ENCODE measurements at places on chromosomes 2 and 18. TPM values are rescaled to one million over a fixed set of nuclear protein-coding genes. Genes with fewer than 3 reads are reported as not detected.

Gene LRP2
- 0.37 TPM for total RNA-seq

Gene IL1RL2
- total RNA-seq, result 1.9 TPM

Gene ZNF385B
- total RNA-seq, result not detected

Gene PLGLB2
- total RNA-seq, result 2.6 TPM

Gene NOSTRIN
- total RNA-seq, result not detected

Gene SP5
- total RNA-seq, result 1.4 TPM

Gene EMILIN1
- total RNA-seq, result 1.0 TPM

Gene GFPT1
- total RNA-seq, result 46.3 TPM

Gene DHRS9
- total RNA-seq, result 6.3 TPM

Gene CFAP65
- total RNA-seq, result not detected

Gene ITPRIPL1
- total RNA-seq, result 28.0 TPM

Gene BCL2
- total RNA-seq, result 133 TPM

Gene GULP1
- not detected for total RNA-seq

Gene HRH4
- total RNA-seq, result 0.16 TPM

Gene TEKT4
- not detected for total RNA-seq

- H3K36me3 ChIP-seq, result peaks cover 7% of the 10 kb centered on the region
- no peak for DNase-seq
- H3K27ac ChIP-seq, result peak overlapping the region; percentile 88
- no peaks in the 10 kb centered on the region for H3K27me3 ChIP-seq
- peak overlapping the region; percentile 44 for H3K4me3 ChIP-seq
- H3K4me1 ChIP-seq, result peaks cover 93% of the 10 kb centered on the region
These were observed 25.8 kb downstream of the CTLA4 start for GRCh38 chr2:203893401-203893800.

- H3K4me3 ChIP-seq, result no peak overlapping the region
- no peak for DNase-seq
- peaks cover 5% of the 10 kb centered on the region for H3K4me1 ChIP-seq
- H3K27me3 ChIP-seq, result peaks cover 29% of the 10 kb centered on the region
These were observed 657.0 kb downstream of the ARHGAP15 start for GRCh38 chr2:143786026-143786765.

DNA sequence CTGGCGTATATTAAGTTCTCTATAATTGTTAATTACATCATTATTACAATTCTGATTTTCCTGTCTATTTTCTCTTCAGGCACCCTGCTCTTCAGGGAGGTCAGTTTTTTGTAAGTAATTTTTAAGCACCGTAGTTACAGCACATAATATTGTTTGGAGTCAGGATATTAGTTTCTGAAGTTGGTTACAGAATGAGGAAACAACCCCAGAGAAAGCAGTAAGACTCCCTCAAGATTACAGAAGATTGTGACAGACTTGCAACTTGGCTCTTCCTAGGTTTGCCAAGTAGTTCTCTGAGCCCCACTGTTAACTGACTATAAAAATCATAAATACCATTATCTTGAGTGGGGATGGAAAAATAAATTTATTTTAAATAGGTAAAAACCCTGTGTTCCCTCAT is 921 bp downstream of the RPE start:
- DNase-seq, result no peak
- peak overlapping the region; percentile 87 for H3K4me3 ChIP-seq
- peaks cover 59% of the 10 kb centered on the region for H3K4me1 ChIP-seq
- no peaks in the 10 kb centered on the region for H3K27me3 ChIP-seq

DNA sequence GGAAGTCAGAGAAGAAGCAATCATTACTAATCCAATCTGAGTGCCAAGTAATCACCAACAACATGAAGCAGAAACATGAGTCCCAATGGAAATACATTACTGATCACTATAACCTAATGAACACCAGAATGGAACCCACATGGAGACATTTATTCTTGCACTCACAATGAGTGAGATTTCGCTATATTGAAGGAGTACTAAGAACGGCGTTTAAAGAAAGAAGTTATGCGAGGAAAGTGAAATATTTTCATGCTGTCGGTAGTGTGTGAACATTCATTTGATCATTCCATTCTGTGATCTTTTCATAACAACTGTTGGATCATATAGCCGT is 181.1 kb downstream of the IRS1 start:
- no peak for DNase-seq
- no peaks in the 10 kb centered on the region for H3K4me1 ChIP-seq
- H3K36me3 ChIP-seq, result no peaks in the 10 kb centered on the region
- no peak overlapping the region for H3K27ac ChIP-seq
- peaks cover 13% of the 10 kb centered on the region for H3K27me3 ChIP-seq

DNA sequence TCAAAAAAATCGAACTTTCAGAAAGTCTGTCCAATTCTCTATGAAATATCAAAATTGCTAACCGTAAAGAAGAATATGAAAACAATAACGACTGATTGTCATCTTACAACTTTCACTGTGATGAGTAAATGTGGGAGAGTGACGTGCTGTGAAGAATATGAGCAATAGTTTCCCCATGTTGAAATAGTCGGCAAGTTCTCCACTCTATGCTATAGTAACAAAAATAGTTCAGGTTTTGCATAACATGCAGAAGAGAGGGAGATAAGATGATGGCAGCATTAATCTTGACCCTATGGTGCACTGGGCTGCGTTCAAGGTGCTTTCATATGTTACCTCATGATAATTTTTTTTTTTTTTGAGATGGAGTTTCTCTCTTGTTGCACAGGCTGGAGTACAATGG is 196.8 kb upstream of the CYRIA start:
- H3K36me3 ChIP-seq, result no peaks in the 10 kb centered on the region
- H3K27me3 ChIP-seq, result no peaks in the 10 kb centered on the region
- DNase-seq, result no peak
- H3K27ac ChIP-seq, result no peak overlapping the region

GRCh38 chr2:6309415-6310255 is 556.1 kb downstream of the CMPK2 start:
- no peaks in the 10 kb centered on the region for H3K27me3 ChIP-seq
- H3K4me3 ChIP-seq, result no peak overlapping the region
- H3K4me1 ChIP-seq, result no peaks in the 10 kb centered on the region
- DNase-seq, result no peak
- H3K36me3 ChIP-seq, result no peaks in the 10 kb centered on the region
- H3K27ac ChIP-seq, result no peak overlapping the region

DNA sequence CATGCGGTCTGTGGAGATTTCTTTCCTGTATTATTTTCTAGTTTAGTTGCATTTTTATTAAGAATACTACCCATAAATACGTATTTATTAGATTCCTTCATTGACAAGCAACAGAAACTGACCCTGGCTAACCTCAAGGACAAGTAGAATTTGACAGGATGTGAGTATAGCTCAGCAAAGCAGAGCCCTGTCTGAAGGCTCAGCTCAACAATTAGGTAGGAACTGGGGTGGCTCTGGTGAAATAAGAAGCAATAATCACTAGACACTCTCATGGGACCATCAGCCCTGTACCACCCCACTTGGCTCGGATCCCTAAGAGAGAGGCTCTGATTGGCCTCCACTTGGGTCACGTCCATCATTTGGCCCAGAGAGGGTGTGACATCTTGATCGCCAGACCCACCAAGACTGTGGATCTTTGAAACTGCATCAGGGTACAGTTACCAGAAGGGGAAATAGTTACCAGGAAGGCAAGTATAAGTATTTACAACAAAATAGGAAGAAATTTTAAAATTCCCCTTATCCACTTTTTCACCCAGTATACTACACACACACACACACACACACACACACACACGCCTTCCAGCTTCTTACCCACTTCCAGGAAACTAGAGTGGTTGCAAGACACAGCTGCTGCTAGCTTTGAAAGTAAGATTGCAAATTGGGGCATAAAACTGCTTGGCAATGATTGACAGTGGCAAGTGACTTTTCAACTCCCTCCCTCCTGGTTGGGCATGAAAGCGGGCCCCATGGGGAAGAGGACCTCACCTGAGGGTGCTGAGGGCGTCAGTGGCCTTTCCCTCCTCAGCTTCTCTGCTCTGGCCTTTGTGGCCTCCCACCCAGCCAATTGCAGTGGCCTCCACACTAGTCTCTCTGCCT is 41.8 kb downstream of the KCTD18 start:
- peak; percentile 21 for DNase-seq
- peak overlapping the region; percentile 92 for H3K27ac ChIP-seq
- peak overlapping the region; percentile 80 for H3K4me3 ChIP-seq
- no peaks in the 10 kb centered on the region for H3K27me3 ChIP-seq
- peaks cover 65% of the 10 kb centered on the region for H3K4me1 ChIP-seq

GRCh38 chr2:52572469-52572894 is 1195.1 kb upstream of the CHAC2 start:
- no peak overlapping the region for H3K4me3 ChIP-seq
- no peaks in the 10 kb centered on the region for H3K27me3 ChIP-seq
- H3K36me3 ChIP-seq, result peaks cover 6% of the 10 kb centered on the region
- no peaks in the 10 kb centered on the region for H3K4me1 ChIP-seq

GRCh38 chr18:28457784-28458183 is 280.9 kb upstream of the CDH2 start:
- H3K36me3 ChIP-seq, result no peaks in the 10 kb centered on the region
- no peak overlapping the region for H3K27ac ChIP-seq
- H3K27me3 ChIP-seq, result no peaks in the 10 kb centered on the region
- no peak overlapping the region for H3K4me3 ChIP-seq
- no peaks in the 10 kb centered on the region for H3K4me1 ChIP-seq
- DNase-seq, result no peak

DNA sequence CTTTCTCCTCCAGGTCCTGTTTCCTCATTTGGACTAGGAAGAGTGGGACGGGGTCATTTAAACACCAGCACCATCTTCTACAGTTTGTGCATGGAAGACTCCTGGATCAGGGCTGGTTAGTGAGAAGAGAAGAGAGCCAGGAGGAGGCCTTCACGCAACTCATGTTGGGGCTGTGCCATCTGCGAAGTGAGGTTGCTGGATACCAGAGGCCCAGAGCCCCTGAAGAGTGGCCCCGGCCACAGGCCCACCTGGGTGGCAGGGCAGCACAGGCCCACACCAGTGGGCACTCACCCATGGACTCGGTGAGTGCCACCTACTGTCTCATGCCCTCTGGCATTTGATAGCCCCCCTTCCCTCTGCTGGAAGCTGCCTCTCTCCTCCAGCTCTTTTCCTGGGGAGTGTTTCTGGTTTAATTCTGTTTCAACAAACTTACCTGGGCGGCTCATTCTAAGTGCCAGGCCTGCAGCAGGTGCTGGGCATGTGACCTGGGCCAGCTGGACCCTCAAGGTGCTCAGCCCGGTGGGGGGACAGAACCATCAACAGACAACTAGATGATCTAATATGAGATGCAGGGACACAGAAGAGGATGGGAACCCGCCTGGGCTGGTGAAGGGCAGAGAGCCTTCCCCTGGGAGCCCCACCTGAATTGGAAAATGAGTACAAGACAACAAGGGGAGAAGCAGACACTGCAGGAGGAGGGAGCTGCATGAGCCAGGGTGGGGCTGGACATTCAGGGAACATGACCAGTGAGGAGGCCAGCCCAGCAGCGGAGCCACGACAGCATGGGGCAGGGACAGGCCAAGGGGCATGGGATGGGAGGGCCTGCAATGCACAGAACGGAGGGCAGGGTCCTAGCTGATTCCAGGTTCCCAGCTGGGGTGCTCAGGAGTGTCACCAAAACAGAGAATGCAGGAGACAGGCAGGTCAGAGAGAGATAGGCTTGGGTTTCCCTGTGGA is 70.6 kb downstream of the MARCO start:
- H3K36me3 ChIP-seq, result no peaks in the 10 kb centered on the region
- no peak overlapping the region for H3K27ac ChIP-seq
- H3K27me3 ChIP-seq, result peaks cover 22% of the 10 kb centered on the region
- no peak for DNase-seq
- H3K4me3 ChIP-seq, result no peak overlapping the region

GRCh38 chr2:208153156-208153555 is 7.2 kb upstream of the CRYGB start:
- no peak overlapping the region for H3K27ac ChIP-seq
- no peak overlapping the region for H3K4me3 ChIP-seq
- no peaks in the 10 kb centered on the region for H3K27me3 ChIP-seq
- DNase-seq, result no peak
- no peaks in the 10 kb centered on the region for H3K4me1 ChIP-seq

DNA sequence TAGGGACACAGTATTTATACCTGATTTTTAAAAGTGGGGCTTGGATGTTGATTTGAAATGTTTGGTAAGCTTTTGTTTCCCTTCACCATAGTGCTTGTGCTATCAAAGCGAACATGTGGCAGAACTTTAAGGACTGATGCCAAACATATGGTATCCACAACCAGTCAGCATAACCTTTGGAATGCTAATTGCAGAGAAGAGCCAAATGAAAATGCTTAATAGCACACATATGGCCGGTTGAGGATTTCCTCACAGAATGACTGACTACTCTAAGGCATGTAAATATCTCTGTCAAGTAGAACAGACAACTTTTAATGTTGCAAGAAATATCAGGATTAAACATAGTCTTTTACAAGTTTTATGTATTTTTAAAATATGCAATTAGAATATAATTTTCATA is 120.9 kb upstream of the COL3A1 start:
- no peak overlapping the region for H3K27ac ChIP-seq
- H3K4me3 ChIP-seq, result no peak overlapping the region
- no peaks in the 10 kb centered on the region for H3K4me1 ChIP-seq
- no peaks in the 10 kb centered on the region for H3K36me3 ChIP-seq
- DNase-seq, result no peak
- no peaks in the 10 kb centered on the region for H3K27me3 ChIP-seq

- peaks cover 7% of the 10 kb centered on the region for H3K4me1 ChIP-seq
- H3K36me3 ChIP-seq, result peaks cover 12% of the 10 kb centered on the region
- no peak overlapping the region for H3K27ac ChIP-seq
- H3K4me3 ChIP-seq, result no peak overlapping the region
These were observed 201.5 kb downstream of the RNF144A start for GRCh38 chr2:7118606-7119131.

- no peak overlapping the region for H3K27ac ChIP-seq
- no peaks in the 10 kb centered on the region for H3K27me3 ChIP-seq
- H3K4me1 ChIP-seq, result peaks cover 13% of the 10 kb centered on the region
These were observed 101.9 kb upstream of the CTDP1 start for GRCh38 chr18:79577451-79578395.

DNA sequence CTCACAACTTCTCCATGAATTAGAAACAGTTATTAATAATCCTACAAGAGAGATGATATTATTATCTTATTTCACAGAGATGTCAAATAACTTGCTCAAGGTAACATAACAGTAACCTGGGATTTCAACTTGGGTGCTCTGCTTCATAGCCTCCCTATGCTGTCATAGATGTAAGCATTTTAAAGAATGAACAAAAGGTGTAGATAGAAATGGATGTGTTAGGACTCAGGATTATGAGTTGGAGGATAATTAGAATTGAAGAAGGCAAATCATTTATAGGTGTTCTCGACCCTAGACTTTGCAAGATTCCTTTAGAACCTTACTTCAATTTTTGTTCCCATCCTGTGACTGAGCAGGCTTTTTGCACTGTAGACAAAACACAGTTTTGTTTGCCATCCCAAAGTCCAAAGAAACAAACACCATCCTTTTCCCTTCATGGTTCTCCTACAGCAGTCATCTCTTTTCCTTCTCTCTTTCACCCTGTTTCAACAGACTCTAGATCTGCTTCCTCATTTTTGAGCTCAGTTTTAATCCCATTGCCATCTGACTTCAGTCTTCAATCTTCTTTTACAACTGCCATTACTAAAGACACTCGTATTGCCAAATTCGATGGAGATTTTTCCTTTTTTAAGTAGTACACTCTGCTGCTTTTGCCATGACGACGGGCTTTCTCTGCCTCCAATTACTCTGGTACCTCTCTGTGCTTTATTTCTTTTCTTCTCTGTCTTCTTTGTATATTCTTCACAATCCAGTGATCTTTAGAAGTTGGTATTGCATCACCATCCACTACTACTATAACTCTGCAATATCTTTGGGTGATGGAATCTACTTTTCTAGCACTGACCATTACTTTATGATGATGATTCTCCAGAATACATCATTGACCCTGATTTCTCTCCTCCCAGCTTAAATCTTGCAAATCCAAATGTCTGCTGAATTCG is 4.5 kb downstream of the HNMT start:
- H3K27me3 ChIP-seq, result peaks cover 7% of the 10 kb centered on the region
- no peaks in the 10 kb centered on the region for H3K4me1 ChIP-seq
- no peak overlapping the region for H3K4me3 ChIP-seq
- no peak for DNase-seq
- no peaks in the 10 kb centered on the region for H3K36me3 ChIP-seq
